ENCODE measurements at places on chromosomes 5 and 9. TPM values are rescaled to one million over a fixed set of nuclear protein-coding genes. Genes with fewer than 3 reads are reported as not detected.

Gene CCDC180
- 4.6 TPM for total RNA-seq

Gene ELAVL2
- not detected for total RNA-seq

DNA sequence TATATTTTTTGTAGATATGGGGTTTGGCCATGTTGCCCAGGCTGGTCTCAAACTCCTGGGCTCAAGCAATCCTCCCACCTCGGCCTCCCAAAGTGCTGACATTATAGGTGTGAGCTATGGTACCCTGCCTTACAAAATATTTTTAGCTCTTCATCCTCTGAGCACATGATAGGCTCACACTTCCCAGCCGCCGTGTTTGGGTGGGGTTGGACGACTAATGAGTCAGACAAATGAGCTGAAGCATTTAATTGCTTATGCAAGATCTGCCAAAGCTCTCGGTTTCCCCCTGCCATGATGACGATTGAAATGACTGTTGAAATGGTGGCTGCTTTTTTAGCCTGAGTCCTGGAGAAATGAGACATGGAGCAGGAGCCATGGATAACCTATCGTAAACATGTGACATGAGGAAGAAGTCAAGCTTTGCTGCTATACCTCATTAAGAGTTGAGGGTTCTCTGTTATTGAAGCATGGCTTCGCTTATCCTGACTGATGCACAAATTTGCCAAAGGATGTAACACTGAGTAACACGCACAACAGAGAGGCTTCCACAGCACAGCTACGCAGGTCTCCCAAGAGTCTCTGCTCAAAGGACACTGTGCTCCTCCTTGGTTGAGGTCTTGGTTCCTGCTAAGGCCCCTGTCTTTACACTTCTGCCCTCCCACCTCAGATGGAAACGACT lies 48.2 kb upstream of the GFPT2 start:
- no peaks in the 10 kb centered on the region for H3K36me3 ChIP-seq
- DNase-seq = no peak
- H3K4me3 ChIP-seq = no peak overlapping the region
- H3K27ac ChIP-seq = no peak overlapping the region
- no peaks in the 10 kb centered on the region for H3K4me1 ChIP-seq
- H3K27me3 ChIP-seq = peaks cover 2% of the 10 kb centered on the region

DNA sequence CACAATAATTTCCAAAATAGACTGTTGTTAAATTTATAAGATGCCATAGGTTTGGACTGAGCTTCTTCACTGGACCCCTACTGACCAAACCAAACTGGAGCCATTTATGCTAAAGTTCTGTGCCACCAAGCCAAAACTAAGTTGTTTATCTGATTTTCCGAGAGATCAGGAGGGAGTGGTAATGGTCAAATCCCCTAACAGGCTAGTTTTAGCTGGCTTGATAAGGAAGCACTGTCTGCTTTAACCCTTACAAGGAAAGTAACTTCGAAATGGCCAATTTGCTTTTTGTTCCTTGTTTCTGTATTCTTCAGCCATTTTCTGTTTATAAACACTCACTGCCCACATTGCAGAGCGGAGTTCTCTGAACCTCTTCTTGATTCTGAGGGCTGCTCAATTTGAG lies 246.8 kb upstream of the TUT7 start:
- H3K27me3 ChIP-seq = peaks cover 19% of the 10 kb centered on the region
- no peak for DNase-seq
- H3K27ac ChIP-seq = no peak overlapping the region
- no peak overlapping the region for H3K4me3 ChIP-seq
- no peaks in the 10 kb centered on the region for H3K4me1 ChIP-seq
- H3K36me3 ChIP-seq = no peaks in the 10 kb centered on the region
